A549 treated with RU486 at 1 μM for 4 hours (cell line): ENCODE measurements at places on chromosomes 6 and 20. TPM values are rescaled to one million over a fixed set of nuclear protein-coding genes. Genes with fewer than 3 reads are reported as not detected.

The TCF21 gene
- total RNA-seq: 0.03 to 0.11 TPM (median 0.09 TPM) in 5 replicates

The LST1 gene
- total RNA-seq: 0.28 to 1.3 TPM in 2 of 5 replicates, not detected in the others

The BTNL2 gene
- total RNA-seq: not detected in 5 replicates

The TINAG gene
- not detected in 5 replicates for total RNA-seq

The C20orf144 gene
- 0.07 to 0.13 TPM (median 0.09 TPM) in 4 of 5 replicates, not detected in the other for total RNA-seq

The SLC17A1 gene
- total RNA-seq: 0.08 to 0.10 TPM in 2 of 5 replicates, not detected in the others

The ATP9A gene
- total RNA-seq: 10.1 to 17.8 TPM (median 16.0 TPM) in 5 replicates

The CST3 gene
- 228 to 416 TPM (median 390 TPM) in 5 replicates for total RNA-seq

The PLA2G7 gene
- 0.11 TPM in 1 of 5 replicates, not detected in the others for total RNA-seq
